Dermis microvascular lymphatic vessel endothelial cell (primary cell): ENCODE measurements at places on chromosomes 5 and 9. TPM values are rescaled to one million over a fixed set of nuclear protein-coding genes. Genes with fewer than 3 reads are reported as not detected.

MELK gene
- total RNA-seq = 8.7 and 19.9 TPM in 2 replicates

CD14 gene
- 1.9 and 10.7 TPM in 2 replicates for total RNA-seq

ST8SIA4 gene
- total RNA-seq = 4.8 and 7.2 TPM in 2 replicates

TLX3 gene
- total RNA-seq = not detected in 2 replicates
